ENCODE measurements at places on chromosomes 1 and 21.

DNA sequence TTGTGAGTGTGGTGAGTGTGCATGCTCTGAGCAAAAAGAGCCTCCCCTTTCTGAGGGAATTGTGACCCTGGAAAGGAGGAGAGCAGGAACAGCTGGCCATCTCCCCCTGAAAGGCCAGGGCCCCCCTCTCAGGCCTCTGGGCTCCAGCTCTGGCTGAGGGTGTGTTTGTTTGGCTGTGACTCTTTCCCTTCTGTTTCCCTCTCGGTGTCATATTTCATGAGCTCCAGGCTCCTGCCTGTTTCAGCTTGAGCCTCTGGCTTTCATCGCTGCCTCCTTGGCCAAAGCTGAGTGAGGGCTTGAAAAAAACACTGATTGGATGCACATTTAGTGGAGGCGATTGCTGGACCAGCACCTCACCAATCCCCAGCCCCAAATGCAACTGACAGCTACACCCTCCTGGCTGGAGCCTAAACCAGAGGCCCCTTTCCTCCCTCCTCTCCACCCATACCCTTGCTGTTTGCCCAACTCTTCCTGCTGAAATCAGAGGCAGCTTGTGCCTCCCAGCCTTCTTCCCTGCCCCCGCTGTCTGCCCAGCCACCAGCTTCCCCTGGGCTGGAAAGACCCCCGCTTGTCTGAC is 64.1 kb downstream of the DDR2 start:
- DNase-seq = no peak

- no peak for DNase-seq
Observed at GRCh38 chr1:115530407-115530806, 111.4 kb upstream of the VANGL1 start.

DNA sequence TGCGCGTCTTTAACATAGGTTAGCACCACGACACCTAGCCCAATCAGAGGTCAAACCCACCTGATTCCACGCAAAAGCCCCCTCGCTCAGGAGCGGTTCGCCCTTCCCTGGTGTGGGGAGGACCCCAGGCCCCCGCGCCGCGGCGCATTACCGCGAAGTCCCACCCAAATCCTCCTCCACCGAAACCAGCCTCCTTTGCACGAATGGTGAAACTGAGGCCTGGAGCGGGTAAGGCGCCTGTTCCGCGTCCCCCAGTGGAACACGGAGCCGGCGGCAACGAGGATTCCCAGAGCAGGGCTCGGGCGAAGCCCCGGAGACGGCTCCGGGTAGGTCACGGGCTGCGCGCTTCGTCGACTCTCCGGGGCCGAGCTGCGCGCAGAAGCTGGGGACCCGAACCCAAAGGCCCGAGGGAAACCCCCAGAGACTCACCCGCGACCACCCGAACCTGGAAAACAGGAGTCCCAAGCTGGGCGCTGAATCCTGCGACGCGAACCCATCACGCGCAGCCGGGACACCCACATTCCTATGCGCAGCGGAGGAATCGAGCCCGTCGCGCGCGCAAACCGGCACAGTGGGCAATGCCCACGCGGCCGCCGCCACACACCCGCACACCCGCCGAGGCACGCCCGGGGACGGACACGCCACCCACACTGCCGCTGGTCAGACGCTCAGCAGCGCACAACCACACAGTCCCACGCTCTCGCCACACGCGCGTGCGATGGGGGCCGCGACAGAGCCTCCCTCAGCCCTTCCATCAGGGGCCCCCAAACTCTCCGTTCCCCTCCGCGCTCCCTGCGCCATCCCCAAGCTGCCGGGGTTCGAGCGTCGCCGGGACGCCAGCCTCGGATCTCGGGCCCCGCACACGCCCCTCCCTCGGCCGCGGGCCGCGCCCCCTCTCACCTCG is 507 bp downstream of the GLIS1 start:
- DNase-seq = no peak

- no peak for DNase-seq
Observed at GRCh38 chr1:40224040-40224439, 23.7 kb upstream of the TMCO2 start.

GRCh38 chr21:29555601-29556000 is 256.9 kb downstream of the BACH1 start:
- no peak for DNase-seq

DNA sequence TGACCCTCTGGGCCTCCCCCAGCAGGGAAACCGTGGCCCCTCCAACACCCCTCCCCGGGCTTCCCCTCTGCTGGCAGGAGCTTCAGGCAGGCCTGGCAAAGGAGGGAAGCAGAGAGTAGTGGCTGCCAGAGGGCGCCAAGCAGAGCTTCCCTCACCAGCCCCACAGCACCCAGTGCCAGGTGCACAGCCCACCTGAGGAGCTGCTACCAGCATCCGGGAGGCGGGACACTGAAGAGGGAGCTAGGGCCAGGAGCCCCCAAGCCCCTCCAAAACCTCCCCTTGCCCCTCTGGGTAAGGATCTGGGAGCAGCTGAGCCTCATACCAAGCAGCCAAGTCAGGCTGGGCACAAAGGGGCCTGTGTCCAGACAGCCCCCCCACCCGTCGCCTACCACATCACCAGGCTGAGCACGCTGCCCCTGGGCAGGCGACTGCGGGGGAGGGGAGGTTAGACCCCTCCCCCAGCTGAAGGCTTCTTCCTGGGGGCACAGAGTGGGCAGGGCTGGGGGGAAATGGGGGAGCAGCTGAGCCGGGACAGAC is 19.6 kb downstream of the CCDC24 start:
- no peak for DNase-seq

DNA sequence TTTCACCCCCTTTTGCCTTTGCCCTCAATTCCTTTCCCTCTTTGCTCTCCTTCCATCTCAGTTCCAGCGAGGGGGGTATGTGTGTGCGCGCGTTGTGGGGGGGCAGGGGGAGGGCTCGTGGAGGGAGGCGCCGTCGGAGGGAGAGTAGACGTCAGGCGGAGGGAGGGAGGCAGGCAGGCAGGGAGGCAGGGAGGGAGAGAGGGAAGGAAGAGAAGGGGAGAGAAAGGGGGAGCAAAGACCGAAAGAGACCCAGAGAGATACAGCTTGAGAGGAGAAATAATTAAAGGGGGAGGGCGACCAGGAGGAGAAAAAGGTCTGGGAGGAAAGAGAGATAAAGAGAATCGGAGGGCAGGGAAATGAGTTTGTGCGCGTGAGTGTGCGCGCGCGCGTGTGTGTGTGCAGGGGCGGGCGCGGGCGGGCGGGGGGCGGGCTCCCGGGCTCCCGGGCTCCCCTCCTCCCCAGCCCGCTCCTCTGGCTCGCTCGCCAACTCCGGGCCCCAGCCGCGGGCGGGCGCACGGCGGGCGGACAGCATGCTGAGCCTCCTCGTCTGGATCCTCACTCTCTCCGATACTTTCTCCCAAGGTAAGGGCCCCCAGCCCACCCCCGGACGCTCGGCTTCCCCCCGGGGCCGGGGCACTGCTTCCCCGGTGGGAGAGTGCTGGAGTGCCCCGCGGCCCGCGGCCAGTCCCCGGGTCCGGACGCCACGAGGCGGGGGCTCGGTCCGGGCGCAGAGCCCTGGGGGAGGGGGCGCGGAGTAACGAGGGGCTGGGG is at the start of gene KIRREL1:
Gene KIRREL1 (plus strand): TSS at position 499 of the 771 bp plus-strand sequence. CDS start 32 bp downstream, at position 531.
- DNase-seq = no peak

DNA sequence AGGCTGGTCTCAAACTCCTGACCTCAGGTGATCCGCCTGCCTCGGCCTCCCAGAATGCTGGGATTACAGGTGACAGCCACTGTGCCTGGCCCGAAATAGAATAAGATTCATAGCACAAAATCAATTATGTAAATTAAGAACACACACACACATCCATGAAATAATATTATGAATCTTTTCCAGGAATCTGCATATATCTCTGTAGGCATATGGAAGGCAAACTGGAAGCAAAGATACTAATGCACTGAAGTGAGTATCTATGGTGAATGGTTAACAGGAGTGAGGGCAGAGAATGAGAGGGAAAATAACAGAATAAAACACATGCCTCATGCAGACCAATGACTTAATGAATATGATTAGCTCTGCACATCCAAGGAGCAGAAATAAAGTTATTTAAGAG is 61.6 kb upstream of the ATP2B4 start:
- no peak for DNase-seq

DNA sequence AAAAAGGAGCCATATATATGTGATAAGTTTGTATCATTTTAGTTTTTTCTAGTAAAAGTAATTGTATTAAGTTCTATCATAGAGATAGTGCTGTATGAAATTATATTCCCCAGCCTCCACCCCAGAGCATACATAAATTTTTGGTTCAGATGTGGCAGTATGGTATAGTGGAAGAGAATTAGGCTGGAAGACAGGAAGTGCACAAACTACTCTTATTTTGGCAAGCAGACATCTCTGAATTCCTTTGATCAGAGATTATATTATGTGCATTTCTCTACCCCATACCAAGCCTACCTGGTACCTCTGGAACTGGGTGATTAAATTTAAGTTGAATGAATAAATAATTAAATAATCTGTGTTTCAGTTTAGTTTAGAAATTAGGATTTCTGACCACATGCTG is 55.9 kb downstream of the FNBP1L start:
- no peak for DNase-seq

- DNase-seq = no peak
Observed at GRCh38 chr21:39319251-39319756, 5.9 kb upstream of the BRWD1 start.

Data from stimulated activated CD8-positive, alpha-beta memory T cell treated with anti-CD3 and anti-CD28 coated beads, Interleukin-15, amount 100 ng/mL, for 24 hours (primary cell).